Bronchial epithelial cell (primary cell): ENCODE measurements at places on chromosomes 6 and 20.

- no peak for DNase-seq
Observed at GRCh38 chr20:14012671-14013070, 17.4 kb downstream of the MACROD2 start.

DNA sequence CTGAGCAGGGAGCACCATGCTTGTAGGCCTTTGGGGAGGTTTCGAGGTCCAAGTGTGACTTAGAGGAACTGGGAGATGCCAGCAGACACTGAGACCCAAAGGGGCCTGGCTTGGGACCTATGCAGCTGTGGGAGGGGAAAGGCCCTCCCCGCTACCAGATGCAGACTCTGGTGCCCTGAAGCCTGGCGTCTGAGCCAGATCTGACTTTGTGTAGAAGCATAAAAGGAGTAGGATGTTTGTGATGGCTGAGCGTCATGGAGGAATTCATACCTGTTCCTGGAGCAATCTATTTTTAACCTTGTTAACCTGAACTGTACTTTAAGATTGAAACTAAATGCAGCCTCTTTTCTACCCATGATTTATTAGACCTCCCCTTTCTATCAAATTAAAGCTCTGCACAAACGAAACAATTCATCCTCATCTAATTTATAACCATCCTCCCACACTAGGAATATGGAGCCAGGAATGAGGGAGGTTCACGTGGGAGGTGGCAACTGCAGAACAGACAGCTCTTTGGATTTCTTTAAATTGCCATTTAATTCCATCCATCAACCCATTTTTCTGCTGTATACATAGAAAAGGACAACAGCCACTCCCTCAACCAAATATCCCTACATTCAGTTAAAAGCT, 172.6 kb upstream of the AGPAT4 start:
- DNase-seq = no peak

DNA sequence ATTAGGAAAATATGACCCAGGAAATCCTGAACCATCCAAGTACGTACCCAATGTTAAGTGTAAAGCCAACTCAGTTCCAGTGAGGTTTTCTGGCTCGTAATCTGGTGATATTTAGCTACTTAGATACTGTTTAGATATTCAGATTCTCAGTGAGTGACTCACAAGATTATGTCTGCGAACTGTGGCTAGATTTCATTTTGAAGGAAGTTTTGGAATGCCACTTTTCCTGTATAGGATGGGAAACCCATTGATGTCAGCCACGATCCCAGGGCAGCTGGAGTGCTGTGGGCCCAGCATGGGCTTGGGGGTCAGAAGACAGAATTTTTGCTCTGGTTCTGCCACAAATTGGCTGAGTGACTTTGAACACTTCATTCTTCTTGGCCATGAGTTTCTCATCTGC, 76.3 kb downstream of the TMEM170B start:
- DNase-seq = peak; percentile 87

DNA sequence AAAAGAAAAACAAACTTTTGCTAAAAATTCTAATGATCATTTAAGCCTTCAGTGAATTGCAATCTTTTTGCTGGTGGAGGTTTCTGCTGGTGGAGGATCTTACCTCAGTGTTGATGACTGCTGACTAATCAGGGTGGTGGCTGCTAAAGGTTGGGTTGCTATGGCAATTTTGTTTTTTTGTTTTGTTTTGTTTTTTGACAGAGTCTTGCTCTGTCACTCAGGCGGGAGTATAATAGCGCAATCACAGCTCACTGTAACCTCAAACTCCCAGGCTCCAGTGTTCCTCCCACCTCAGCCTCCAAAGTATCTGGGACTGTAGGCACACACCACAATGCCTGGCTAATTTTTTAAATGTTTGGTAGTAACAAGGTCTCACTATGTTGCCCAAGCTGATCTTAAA, 94.7 kb downstream of the ANKRD6 start:
- peak; percentile 40 for DNase-seq

- DNase-seq = no peak
Observed at GRCh38 chr6:67009818-67010217, 1302.8 kb upstream of the EYS start.

DNA sequence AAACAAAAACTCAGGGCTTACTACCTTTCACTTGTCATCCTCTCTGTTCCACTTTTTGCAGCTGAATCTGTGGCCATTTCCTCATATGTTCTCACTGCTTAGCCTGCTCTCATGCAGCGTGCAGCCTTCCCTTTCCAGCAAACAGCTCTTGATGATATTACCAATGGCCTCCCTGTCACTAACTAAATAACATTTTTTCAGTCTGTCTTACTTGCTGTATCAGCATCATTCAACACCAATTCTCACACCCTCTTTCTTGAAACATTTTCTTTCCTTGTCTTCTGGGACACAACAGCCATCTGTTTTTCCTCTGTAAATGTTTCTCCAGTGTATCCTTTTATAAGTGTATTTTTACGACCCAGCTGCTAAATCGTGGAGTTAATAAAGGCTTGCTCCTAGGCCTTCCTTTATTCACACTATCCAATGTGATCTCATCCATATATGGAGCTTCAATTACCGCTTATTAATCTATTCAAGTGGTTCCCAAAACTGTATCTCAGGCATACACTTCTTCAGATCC, 523.6 kb upstream of the RNF217 start:
- DNase-seq = no peak

DNA sequence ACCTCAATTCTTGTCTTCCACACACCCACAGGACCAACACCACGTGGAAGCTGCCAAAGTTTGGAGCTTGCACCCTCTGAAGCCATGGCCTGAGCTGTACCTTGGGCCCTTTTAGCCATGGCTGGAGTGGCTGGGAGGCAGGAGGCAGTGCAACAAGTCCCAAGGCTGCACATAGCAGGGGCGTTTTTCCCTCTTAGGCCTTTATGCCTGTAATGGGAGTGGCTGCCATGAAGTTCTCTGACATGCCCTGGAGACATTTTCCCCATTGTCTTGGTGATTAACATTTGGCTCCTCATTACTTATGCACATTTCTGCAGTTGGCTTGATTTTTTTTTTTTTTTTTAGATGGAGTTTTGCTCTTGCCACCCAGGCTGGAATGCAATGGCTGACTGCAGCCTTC, 44.4 kb upstream of the SLC22A3 start:
- DNase-seq = no peak

- DNase-seq = no peak
Observed at GRCh38 chr6:129646642-129647041, 63.3 kb downstream of the ARHGAP18 start.

DNA sequence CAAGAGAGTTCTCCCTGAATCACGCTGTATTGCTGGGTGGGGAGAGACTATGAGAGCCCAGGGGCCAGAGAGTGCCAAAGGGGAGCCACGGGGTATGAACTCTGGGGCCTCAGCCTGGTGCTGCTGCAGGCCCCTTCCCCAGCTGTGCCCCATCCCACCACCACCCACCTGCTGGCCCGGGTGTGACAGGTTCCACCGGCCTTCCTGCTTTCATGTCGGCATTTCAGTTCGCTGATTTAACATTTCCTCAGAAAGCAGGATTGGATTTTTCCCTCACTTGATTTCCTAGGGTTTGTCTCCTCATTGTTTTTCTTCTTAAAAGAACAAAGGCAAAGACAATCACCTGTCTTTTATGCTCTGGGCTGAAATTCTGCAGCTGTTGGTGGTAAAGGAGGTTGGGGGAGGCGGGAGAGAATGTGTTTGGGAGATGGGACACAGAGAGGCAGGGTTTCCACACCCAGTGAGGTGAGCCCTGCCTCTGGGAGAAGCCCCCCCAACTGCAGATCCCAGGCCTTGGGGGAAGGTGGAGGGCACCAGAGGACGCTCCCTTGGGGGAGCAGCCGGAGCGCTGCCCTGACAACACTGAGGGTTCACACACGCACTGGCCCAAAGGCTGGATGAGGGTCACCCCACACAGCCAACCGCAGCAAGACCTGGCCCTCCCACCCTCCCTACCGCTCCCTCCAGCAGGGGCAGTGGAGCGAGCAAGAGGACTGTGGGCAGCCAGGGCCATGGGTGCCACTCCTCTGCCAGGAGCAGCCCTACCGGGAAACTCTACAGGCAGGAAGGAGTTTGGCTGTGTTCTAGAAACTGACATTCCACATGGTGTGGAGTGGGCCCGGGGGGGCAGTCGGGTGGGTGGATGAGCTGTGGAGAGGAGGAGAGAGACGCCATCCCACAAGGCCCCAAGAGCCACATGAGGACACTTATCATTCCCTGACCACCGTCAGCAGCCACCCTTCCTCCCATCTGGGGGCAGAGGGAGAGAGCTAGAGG, 10.5 kb upstream of the MLN start:
- DNase-seq = no peak

- DNase-seq = no peak
Observed at GRCh38 chr6:144234935-144235334, 50.2 kb upstream of the UTRN start.

- DNase-seq = no peak
Observed at GRCh38 chr20:29878777-29879442, 1378.6 kb upstream of the DEFB115 start.

- DNase-seq = peak; percentile 49
Observed at GRCh38 chr6:24763578-24763977, 11.2 kb upstream of the GMNN start.

- DNase-seq = peak; percentile 100
Observed at GRCh38 chr6:158849899-158850806, 31.0 kb upstream of the EZR start.

- DNase-seq = no peak
Observed at GRCh38 chr6:5665173-5665572, 341.6 kb downstream of the NRN1 start.

GRCh38 chr20:53468587-53468986, 125.1 kb downstream of the ZNF217 start:
- no peak for DNase-seq

- DNase-seq = no peak
Observed at GRCh38 chr6:88629838-88630494, 333.5 kb downstream of the RNGTT start.

DNA sequence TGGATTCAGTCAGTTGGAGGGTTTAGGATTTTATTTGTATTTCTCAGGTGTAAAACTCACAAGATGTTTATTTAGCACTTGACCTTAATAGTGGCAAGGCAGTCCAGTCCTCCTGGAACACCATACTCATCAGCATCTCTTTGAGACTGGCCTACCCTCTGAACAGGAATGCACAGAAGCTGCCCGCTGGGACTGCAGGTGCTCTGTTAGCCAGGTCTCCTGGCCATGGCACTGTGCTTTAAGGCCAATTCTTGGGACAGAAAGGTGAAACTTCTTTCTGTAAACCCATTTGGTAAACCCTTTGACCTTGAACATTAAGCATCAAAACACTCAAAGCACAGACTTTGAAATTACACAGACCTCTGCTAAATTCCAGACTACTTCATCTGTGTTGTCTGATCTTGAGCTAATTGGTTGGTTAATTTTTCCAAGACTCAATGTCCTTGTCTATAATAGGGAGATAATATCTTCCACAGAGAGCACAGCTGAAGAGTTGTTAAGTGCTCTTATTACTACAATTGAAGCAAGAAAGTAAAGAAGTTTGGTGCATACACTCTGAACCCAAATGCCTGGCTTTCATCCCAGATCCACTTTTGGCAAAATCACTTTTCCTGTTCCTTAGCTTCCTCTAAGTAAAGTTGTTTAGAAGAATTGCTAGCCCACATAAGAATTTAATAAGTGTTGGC, 54.9 kb upstream of the NT5E start:
- DNase-seq = no peak

GRCh38 chr20:25421102-25421501, 13.6 kb downstream of the GINS1 start:
- DNase-seq = no peak

DNA sequence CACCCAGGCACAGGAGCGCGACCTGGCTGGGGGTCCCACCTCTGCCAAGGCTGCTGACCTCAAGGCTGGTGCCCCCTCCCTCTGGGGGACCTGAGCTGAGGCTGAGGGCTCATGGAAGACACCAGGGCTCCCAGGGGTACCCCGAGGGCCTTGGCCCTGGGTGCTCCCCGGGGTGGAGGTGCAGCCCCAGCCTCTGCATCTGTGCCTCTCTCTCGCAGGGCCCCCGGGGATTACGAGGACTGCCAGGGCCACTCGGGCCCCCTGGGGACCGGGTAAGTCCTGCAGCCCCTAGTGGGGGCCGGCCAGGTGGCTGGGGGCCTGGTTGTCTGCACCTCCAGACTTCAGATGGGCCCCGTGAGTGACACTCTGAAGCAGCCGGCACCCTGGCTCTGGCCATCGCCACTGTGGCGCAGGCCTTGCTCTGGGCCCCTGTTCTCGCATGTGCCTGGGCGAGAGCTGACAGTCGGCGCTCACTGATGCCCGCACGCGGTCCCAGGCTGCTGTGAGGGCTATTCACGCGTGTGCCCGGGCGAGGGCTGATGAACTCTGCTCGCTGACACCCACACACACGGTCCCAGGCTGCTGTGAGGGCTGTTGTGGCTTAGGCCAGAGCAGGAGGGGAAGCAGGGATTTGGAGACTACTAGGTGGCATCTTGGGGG, 9.3 kb downstream of the COL9A3 start:
- DNase-seq = no peak

DNA sequence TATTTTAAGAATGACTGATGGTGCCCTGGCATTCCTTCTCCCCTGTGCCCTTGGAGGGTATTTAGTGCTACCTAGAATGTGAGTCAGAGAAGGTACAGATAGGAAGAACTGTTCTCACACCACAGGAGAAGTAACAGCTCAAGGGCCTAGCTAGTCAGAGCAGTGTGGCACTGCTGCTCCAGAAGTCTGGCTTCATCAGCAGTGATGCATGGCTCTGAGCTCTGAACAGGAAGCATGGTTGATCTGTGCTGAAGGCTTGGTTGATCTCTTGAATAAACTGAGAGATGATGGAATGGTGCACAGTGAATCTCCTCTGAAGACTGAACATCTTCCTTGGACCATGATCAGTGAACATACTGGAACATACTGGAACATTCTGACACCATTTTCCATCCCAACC, 425.3 kb upstream of the SLC35B3 start:
- no peak for DNase-seq

DNA sequence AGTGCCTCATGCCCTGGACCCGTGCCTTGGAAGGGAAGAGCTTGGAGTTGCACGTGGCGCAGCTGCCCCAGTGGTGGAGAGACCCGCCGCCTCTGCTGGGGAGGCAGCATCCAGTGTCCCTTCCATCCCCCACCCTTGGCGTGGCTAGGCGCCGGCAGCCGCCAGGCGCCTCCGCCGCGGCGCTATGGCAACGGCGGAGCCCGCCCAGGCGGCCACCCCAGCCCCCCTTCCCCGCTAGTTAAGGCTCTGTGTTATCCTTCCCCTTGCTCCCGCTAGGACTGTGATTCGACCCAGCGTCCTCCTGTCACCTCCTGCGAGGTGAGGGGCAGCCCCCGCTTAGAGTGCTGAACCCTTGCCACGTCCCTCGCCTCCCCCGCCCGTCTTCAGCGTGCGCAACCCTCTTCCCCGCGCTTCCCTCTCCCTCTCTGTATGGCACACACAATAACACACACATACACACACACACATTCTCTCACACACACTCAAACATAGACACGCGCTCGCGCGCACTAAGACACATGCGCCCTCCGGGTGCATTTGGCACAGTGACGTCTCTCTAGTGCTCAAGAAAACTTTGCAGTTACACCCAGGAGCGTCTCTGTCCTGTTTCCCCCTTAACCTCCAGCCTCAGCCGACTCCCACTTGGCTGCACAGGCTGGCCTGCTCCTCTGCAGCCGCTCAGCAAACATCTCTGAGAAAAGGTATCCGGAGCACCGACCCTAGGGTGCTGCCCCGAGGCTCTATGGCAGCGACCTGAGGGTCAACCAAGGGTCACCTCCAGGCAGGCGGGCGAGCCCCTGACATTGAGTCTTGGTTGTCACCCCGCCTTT, 8.5 kb downstream of the GRIK2 start:
- DNase-seq = no peak

- DNase-seq = no peak
Observed at GRCh38 chr20:46808565-46808964, 86.1 kb upstream of the EYA2 start.
